AG04450 (cell line): ENCODE measurements at places on chromosomes 7 and 10.
A peak's percentile ranks its signal among the peaks of the same experiment; 100 is the strongest.

DNA sequence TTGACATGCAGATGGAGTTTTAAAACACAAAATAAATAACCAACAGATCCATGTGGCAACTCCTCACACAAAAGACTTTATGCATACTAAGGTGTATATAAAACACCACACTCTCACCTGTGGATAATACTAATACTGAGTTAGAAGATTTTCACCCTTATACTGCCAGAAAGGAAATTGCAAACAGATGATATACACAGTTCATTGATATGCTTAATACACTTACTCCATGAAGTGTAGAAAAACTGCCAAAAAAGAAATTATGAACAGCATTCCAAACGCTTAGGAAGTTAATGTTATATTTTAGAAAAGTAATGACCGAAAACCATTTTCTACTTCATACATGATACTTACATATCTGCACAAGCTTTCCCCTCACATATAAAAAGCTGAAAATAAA, 17.6 kb upstream of the SNX13 start:
- DNase-seq = no peak

- no peak for DNase-seq
These were observed 11.9 kb upstream of the DMTF1 start for GRCh38 chr7:87140271-87140748.

DNA sequence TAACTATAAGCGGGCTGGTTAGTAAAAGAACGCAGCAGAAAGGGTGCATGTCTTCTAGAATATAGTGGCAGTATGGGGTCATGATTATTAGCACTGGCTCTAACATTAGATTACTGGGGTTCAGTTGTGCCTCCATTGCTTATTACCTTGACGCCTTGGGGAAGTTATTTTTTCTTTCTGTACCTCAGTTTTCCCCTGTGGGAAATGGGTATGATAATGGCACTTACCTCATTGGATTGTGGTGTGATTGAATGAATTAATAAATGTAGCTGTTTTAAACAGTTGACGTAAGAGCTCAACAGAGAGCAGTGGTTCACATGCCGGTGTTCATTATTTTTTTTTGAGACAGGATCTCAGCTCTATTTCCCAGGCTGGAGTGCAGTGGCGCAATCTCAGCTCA, 116.5 kb downstream of the LRRC4 start:
- no peak for DNase-seq

DNA sequence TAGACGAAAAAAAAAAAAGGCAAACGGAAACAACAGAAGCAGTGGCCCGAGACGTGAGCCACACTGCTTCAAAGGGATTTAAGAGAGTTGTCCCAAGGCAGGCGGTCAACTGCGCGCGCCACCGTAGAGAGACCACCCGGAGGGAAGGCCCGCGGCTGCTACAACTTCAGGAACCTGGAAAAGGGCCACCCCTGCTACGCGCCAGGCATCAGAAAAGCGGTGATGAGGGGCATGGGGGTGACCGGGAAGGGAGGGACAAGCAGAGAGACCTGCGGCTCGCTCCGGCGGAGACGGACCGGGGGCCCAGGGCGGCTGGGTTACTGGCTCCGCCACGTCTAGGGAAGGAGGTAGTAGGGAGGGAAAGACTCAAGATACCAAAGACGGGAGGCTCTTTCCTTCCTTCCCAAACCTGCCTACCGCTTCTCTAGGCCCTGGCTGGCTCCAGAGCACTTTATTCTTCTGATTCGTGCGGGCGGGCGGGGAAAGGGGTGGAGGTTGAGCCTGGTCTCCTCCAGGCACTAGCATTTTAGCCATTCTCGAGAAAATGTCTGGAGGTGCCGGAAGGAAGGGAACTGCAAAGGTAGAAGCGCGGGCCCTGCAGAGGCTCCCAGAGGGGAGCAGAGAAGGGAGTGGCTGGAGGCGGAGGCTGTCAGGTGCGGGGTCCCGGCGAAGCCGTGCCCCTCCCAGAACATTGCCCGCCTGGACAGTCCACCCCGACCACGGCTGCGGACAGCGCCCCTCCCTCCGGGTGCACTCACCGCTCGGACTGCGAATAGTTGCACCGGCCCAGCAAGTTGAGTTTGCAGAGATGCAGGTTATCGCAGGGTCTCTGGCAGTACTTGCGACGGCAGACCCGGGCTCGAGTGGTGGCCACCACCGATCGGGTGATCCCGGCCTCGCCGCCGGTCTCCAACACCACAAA, 993 bp downstream of the ZC3HAV1 start:
- no peak for DNase-seq

DNA sequence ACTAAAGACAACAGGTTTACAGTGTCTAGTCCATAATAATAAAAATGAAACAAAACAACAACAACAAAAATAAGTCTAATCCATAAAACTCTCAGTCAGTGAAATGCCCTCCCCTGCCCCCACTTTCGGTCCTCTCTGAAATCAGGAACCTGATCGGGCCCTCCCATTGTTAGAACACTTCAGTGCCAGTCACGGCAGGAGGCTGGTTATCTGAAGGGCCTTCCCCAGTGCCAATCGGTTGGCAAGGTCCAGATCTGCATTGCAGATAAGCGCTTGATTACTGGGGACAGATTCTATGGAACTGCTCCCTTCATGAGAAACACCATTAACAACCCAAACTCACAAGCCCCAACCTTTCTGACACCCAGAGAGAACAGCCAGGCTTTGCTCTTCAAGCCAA, 72.2 kb upstream of the EEPD1 start:
- DNase-seq = no peak

DNA sequence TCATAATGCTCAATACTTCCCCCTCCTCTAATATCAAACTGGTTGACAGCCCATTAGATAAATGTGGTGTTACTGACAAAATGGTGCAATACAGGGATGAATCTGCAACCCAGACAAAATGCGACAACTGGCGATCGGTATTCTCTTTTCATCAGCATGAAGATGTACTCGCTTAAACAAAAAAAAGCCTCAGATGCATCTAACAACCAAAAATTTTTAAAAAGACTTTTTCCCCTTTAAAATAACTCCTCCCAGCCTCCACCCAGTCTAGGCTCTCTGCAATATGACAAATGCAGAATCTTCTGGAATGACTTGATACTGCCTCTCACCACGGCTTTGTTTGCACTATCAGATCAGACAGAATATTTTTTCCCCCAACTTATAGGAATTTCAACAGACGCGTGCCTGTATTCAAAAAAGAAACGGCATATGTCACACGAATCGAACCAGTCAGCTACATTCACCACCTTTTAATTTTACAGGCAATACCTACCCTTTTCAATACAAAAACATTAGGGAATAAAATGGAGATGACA, 1.2 kb downstream of the YWHAG start:
- DNase-seq = no peak

GRCh38 chr7:85554236-85555178, 367.7 kb upstream of the SEMA3D start:
- DNase-seq = peak; percentile 62

DNA sequence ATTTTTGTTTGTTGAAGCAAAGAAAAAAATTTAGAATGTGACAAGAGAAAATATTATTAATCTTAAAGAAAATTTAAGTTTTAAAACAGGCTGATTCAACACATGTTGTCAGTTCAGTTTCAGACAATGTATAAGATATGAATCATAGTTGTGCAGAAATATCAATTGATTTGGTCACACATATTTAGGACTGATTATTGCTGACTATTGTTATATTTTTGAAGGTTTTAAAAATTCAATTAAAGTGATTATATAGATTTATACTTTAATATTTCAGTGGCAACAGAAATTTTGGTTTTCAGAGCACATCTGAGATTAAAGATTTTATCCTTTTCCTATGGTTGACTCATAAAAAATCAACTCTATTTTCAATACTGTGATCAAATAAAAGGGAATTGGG, 132.5 kb downstream of the PON1 start:
- DNase-seq = no peak

DNA sequence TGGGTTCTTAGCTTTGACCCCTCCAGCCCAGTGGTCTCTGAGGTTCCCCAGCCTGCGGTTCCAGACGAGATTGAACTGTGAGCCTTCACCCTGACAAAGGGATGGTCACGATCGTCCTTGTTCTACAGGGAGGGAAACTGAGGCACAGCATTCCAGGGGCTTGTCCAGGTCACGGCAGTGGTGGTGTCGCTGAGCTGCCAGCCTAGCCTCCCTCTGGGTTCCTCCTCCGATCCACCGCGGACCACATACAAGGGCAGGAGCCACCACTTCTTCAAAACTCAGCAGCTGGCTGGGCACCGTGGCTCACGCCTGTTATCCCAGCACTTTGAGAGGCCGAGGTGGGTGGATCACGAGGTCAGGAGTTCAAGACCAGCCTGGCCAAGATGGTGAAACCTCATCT, 35.8 kb downstream of the ELFN1 start:
- no peak for DNase-seq

DNA sequence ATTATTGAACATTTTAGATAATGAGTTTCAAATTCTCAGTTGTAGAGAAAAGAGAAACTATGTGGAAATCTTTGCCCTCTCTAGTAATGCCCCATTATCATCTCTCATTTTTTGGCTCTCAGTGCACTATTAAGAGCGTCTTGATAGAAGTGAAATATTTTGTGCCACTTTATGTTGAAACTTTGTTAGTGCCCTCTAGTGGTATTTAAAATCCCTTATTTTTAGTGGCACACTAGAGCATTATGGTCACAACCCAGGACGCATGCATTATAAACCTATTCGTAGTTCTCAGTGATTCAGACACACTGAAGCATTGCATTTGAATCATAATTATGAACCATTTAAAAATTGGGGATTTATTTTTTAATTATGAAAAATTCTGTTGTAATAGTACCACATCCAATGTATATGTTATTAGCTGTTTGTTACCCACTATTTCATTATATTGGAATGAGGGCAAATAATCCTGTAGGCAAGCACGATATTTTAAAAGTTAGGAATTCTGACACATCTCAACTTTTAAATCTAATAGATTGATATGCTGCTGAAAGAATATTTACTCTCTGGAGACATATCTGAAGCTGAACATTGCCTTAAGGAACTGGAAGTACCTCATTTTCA, 21.9 kb downstream of the PDCD4 start:
- no peak for DNase-seq

DNA sequence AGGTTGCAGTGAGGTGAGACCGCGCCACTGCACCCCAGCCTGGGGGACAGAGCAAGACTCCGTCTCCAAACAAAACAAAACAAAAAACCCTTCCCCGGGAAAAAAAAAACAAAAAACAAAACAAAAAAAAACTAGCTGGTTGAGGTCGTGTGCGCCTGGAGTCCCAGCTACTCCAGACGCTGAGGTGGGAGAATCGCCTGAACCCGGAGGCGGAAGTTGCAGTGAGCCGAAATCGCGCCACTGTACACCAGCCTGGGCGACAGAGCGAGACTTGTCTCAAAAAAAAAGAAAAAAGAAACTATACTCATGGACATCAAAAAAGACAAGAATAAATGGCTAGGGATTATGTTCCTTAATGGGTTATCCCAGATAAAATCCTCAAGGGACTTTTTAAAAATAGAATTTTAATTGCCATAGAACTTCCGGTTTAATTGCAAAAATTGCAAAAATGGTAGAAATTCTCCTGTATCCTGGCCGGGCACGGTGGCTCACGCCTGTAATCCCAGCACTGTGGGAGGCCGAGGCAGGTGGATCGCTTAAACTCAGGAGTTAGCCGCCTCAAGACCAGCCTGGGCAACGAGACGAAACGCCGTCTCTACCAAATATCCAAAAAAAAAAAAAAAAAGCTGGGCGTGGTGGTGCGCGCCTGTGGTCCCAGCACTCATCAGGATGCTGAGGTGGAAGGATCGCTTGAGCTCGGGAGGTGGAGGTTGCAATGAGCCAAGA, 37.8 kb downstream of the KLHDC10 start:
- no peak for DNase-seq

GRCh38 chr10:131231965-131232541, 79.5 kb downstream of the TCERG1L start:
- DNase-seq = no peak

DNA sequence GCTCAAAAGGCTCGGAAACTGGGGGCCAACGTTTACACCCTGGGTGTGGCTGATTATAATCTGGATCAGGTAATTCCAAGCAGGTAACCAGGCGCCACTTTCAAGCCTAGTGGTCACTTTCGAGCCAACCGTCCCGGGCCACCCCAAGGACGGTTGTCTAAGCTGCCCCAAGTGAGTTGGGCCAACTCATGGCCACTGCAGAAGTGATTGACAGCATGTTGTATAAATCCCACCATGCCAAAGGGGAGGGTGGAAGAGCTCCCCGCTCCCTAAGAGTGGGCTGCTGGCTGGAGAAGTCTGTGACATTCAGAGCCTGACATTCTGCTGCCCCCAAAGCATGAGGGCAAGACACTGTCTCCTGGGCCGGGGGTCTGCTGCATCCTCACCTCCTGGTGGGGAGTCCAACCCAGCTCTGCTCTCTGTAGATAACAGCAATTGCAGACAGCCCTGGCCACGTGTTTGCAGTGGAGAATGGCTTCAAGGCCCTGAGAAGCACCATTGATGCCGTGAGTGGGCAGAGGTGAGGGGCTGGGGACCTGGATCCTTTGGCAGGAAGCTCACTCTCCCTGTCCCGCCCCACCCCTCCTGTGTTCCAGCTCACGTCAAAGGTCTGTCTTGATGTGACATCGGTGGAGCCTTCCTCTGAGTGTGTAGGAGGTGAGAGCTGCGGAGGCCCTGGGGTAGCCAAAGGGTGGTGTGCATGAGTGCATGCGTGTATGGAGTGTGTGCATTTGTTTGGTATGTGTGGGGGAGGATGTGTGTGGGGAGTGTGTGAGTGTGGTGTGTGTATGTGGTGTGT, 10.8 kb downstream of the ANTXRL start:
- DNase-seq = no peak

GRCh38 chr7:28759475-28759971, 198.6 kb downstream of the TRIL start:
- no peak for DNase-seq

DNA sequence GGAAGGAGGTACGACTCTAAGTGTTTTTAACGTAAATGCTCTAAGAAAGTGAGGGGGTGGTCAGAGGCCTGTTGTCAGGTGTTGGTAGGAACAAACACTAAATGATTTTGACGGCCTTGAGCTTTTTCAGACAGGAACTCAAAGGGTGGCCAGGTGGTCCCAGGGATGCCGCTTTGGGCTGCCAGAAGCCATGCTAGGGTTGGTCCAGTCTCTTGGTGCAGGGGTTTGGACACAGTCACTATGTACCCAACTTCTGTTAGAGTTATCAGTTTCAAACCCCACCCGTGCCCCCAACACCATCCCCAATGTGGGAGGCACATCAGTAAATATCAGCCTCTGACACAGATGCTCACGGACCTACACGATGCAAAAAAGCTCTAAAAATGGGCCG, 9.3 kb downstream of the ATP6V0E2 start:
- DNase-seq = no peak

- no peak for DNase-seq
These were observed 130.4 kb upstream of the GHITM start for GRCh38 chr10:84008878-84009277.

GRCh38 chr10:88346144-88346977, 236.8 kb downstream of the RNLS start:
- DNase-seq = no peak

- DNase-seq = peak; percentile 51
These were observed 126.5 kb upstream of the JCAD start for GRCh38 chr10:30185916-30186315.

DNA sequence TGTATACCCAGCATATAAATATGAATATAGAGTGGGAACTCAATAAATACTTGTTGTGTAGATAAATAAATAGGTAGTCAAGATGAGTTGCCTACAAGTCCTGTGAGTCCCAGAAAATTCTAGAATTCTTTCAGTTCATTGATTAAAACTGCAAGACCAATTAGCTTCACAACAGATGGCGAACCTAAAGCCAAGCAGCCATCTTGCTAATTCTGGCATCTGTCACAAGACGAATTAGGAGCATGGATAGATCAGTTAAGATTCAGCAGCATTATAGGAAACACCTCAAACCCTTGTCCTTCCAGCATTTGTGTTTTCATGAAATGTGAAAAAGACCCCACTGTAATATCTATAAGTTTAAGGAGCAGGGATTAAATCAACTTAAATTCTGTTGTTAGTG, 552.7 kb downstream of the MAGI2 start:
- no peak for DNase-seq

- peak; percentile 77 for DNase-seq
These were observed 411.9 kb downstream of the TFEC start for GRCh38 chr7:115618676-115619075.
